ENCODE measurements at places on chromosomes 12 and 14.

GRCh38 chr12:57031138-57031725 lies 14.9 kb upstream of the TAC3 start:
- no peak for DNase-seq

DNA sequence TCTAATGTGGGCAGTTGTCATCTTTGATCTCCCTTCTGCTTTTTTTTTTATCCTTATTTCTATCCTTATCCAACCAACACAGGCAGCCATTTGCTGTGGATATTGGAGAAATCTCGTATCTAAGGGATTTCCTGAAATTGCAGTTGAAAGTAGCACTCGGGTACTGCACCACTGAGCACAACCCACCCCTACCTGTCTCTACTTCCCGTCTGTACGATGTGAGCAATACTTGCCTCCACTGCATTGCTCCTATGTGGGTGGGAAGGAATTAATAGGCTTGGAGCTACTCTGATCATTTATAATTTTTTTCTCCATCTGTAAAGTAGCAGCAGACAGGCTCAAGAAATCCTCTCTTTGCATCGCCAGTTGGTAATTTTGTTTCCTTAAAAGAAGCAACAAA lies 300.4 kb downstream of the SNAPC1 start:
- no peak for DNase-seq

GRCh38 chr12:3304436-3305165 lies 186.4 kb upstream of the PRMT8 start:
- no peak for DNase-seq

DNA sequence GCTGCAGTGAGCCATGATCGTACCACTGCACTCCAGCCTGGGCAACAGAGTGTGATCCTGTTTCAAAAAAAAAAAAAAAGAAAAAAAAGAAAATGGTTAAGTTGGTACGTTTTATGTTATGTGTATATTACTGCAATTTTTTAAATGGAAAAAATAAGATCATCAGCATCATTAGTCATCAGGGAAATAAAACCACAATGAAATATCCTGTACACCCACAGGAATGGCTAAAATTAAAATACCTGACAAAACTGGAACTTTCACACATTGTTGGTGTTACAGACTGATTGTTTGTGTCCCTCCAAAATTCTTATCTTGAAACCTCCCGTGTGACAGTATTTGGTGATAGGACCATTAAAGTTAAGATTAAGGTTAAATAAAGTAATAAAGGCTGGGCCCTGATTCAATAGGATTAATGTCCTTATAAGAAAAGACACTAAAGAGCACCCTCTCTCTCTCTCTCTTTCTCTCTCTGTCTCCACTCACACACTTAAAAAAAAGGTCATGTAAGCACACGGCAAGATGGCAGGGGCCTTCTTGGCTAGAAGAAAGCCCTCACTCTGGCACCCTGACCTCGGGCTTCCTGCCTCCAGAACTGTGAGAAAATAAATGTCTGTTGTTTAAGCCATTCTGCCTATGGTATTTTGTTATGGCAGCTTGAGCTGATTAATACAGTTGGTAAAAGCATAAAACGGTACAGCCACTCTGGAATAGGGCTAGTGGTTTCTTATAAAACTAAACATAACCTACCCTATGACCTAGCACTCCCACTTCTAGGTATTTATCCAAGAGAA lies 48.3 kb upstream of the ZFP36L1 start:
- no peak for DNase-seq

DNA sequence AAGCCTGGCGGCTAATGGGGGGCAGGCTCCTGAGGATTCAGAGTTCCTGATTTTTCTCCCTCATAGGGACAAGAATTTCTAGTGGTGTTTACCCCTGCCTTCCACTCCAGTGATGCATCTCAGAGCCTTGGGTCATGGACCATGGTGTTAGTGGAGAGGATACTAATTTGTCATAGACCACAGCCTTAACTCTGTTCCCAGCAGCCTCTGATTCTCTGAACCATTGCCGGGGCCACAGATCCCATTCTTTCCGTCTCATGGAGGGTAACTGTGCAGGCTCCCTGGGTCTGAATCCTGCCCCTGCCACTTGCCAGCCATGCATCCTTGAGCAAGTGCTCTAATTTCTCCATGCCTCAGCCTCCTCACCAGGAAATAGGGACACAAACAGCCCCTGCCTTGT lies 55.1 kb downstream of the RPH3A start:
- no peak for DNase-seq

DNA sequence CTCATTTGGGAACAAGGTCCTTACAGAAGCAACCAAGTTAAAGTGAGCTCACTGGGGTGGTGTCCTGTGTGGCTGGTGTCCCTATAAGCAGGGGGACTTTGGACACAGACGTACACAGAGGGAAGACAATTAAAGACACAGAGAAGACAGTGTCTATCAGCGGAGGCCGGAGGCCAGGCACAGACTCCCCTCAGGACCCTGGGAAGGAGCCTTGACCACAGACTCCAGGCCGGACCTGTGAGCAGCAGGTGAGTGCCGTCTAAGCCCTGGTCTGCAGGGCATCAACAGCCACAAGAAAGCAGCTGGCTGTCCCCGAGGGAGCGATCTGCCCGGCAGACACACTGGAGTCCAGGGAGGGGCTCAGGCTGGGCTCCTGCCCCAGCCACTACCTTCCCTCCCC lies 219.1 kb upstream of the C14orf180 start:
- DNase-seq, result no peak

DNA sequence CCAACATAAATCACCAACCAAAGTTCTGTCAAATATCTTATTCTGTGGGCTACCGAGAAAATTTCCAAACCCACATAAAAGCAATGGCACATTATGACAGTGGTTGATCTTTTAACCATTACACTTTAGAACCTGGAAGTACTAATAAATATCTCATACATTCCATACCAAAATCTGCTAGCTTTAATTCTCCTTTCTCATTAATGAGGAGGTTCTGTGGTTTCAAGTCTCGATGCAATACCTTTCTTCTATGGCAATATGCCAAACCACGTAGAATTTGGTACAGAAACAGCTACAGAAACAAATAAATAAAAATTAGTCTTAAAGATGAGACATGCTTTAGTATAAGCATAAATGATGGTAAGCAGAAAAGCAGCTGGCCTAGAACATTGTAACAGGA lies 100.7 kb downstream of the ELK3 start:
- DNase-seq, result no peak

DNA sequence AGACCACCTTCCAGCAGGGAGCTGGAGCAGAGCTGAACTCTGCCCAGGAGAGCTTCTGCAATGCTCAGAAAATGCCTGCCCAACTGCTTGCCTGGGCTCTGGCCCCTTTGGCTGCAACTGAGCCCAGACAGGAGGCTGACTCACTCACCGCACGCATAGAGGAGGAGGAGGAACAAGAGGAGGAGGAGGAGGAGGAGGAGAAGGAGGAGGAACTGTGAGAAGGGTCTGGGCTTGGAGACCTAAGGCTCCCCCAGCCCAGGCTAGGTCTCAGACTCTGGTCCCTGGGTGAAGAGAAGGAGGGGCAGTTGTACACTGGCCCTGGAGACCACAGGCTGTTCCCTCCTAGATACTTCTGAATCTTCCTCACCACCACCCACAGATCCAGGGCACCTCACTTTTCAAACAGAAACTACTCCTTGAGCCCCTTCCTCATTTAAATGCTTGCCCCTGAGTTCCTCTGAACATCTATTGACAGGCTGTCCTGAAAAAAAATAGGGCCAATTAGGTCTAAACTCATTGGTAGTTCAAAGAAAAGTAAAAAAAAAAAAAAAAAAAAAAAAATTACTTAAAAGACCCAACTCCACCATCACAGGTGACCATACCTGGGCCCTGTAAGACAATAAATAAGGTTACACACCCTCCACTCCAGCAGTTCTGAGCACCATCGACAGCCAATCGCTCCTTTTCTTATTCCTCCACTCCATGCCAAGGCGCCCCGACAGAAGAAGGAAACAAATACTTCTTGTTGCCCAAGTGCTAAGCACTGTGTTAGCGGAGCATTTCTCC lies 674 bp downstream of the VDR start:
- DNase-seq, result no peak

GRCh38 chr12:4908684-4909409 lies 858 bp upstream of the KCNA1 start:
- no peak for DNase-seq

DNA sequence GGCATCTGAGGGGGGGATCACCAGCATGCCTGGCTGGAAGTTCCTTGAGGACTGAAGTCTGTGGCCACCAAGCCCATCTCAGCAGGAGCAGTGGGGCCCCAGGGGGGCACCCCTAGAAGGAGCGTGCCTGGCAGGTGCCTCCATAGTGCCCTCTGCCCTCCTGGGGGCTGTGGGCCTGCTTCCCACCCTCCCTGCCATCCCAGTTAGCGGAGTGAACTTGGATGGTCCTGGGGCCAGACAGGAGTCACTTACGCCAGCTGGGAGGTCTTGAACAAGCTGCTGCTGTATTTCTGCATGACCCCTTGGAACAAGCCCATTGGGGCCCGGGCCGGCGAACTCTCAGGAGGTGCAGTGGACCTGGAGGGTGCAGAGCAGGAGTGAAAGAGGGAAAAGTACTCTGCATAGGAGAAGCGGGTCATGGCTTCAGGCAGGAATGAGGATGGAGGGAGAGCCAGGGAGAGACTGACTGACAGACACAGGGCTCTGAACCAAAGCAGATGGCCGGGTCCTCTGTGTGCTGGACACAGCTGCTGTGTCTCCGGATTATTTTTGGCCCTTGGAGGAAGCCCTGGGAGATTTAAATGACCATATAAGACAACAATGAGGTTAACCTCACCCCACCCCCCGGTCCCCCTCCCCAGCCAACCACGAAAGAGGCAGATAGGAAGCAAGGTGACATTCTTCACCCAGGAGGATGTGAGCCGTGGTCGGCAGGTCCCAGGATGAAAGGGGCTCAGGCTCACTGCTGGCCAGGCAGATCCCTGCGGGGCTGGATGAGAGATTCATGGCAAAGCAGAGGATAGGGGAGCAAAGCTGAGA lies 19.6 kb downstream of the ASB2 start:
- no peak for DNase-seq

DNA sequence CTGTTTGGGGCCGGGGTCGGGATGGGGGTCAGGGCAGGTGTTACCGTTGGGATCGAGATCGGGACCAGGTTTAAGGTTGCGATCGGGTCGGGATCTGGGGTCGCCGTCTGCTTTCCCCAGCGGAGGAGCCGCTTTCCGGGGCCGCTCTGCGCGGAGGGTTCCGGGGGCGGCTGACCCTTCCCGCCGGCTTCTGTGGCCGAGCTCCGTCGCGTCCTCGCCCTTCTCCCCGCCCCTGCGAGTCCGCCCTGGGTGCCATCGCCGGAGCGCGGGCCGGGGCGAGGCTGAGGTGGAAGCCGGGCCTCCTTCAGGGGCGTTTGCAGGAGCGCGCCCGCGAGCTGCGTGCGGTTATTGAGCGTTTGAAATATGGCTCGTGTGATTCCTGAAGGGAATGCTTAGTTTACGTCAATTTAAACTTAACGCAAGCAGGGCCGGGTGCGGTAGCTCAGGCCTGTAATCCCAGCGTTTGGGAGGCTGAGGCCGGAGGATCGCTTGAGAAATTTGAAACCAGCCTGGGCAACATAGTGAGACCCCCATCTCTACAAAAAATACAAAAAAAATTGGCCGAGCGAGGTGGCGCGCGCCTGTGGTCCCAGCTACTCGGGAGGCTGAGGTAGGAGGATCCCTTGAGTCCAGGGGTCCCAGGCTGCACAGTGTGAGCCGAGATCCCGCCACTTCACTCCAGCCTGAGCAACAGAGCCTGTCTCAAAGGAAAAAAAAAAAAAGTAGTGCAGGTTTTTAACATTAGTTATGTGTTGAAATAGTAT lies 620 bp downstream of the PGAM5 start:
- no peak for DNase-seq

DNA sequence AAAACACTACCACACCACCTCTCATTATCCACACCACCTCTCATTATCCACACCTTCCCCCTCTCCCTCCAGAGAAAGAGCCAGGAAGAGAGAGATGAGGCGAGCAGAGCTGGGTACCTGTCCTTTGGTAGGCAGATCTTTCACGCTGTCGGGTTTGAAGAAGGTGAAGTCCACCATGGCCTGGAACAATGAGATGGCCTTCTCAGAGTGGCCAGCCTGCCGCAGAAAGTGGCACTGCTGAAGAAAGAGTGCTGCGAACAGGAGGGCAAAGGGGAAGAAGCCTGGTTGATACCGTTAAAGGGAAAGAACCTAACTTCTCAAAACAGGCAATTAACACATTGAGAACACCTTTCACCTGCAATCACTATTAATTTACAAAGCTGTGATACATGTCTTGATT lies 30.6 kb downstream of the NRDE2 start:
- DNase-seq, result no peak

GRCh38 chr14:70416338-70416724 lies 559 bp downstream of the SYNJ2BP start:
- no peak for DNase-seq

- no peak for DNase-seq
Observed at GRCh38 chr12:6632026-6632983, 3.5 kb downstream of the LPAR5 start.

DNA sequence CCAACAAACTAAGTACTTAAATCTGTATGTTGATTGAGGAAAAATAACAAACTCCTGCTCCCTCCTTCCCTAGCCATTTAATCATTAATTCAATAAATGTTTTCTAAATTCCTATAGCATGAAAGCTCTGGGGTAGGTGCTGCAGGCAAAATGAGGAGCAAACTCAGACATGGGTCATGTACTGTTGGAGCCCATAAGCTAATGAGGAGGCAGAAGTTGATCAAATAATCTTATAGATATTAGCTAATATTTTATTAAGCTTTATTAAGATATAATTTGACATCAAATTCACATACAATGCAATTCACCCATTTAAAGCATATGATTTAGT lies 70.6 kb downstream of the SYNE2 start:
- no peak for DNase-seq

- DNase-seq, result no peak
Observed at GRCh38 chr12:79302162-79302814, 388.5 kb downstream of the PAWR start.

- DNase-seq, result no peak
Observed at GRCh38 chr14:80426683-80427082, 215.4 kb upstream of the DIO2 start.

- DNase-seq, result no peak
Observed at GRCh38 chr12:116238149-116238548, 39.3 kb downstream of the MED13L start.

GRCh38 chr12:124565656-124566160 lies 1.7 kb downstream of the NCOR2 start:
- no peak for DNase-seq

DNA sequence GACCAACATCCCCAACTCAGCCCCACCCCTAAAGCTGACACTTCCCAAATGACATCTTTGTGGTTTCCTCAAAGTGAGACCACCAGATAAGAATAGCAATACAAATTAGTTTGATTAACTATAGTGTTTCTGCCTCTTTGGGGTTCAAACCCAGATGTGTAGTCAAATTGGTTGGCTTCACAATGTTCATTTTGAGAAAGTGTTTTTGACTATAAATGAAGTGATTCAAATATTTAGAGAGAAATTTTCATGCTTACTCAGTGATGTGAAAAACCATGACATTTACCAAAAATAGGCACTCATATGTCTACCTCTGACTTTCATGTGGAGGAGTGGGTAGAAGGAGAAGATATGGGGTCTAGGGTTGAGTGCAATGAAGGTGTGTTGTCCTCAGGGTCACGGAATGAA lies 218.4 kb downstream of the BCAT1 start:
- no peak for DNase-seq
